ENCODE measurements at places on chromosomes 2 and 18.

GRCh38 chr2:152421521-152422370 is 86.8 kb downstream of the FMNL2 start:
- DNase-seq = peak; percentile 43

DNA sequence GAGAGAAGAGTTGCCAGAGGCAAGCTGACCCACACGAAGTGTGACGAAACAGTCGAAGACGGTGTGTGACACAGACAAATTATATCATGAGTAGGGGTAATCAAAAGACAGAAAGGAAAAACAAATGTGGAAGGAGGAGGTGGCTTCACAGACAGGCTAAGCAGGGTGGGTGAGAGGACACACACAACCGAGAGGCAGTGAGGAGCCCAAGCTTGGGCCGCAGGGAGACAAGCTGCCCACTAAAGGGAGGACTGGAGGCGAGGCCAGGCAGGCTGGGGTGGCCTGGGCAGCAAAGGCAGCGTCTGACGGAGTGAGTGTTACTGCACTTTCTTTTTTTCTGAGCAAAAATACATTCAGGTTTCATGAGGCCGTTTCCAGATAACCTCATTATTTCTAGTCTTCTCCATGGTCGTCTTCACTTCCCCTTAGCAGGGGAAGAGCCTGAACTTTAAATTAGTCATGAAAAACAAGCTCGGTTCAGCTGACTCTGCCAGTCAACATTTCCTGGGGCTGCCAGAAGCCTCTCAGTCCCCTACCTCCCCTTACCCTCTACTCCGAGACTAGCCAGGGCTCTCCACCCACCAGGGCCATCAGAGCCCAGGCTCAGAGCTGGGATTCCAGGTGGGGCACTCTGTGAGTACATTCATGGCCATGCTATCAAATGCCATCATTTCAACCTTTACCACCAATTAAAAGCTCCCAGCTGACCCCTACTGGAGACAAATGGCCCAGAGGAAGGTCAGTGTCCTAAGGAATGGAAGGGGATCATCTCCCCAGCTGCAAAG is 13.8 kb upstream of the ZFP36L2 start:
- DNase-seq = no peak

DNA sequence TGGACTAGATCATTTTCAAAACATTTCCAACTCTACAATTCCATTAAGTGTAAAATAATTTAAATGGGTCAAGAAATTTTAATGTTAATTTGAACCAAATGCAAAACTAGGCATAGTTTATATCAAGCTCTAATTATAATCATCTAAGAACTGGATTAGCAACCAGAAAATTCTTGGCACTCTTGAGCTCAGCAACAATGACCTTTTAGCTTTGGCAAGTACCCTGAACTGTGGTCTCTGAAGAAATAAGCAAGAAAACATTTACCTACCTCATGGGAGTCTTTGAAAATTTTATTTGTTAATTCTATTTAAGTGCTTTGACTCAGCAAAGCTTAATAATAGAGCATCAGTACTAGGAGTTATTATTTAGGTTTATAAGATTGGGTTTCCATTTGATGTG is 313.2 kb downstream of the SATB2 start:
- no peak for DNase-seq

DNA sequence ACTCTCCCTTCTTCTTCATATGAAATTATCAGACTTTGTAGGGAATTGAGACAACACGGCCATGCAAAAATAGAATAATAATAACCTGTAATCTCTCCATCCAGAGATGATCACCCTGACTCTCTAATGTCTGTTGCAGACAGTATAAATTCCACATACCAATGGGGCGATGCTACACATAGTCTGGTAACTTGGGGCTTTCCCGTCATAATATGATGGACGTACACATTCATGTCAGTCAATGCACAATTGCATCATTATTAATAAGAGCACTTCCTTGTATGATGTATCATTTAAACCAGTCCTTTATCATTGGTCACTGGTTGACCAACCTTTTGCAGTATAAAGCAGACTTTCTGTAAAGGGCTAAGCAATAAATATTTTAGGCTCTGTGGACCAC is 39.5 kb upstream of the SCLY start:
- DNase-seq = no peak

GRCh38 chr2:120984452-120985173 is 248.9 kb downstream of the GLI2 start:
- DNase-seq = no peak
